Stimulated activated CD8-positive, alpha-beta memory T cell treated with anti-CD3 and anti-CD28 coated beads, Interleukin-4, amount 100 ng/mL, for 24 hours (primary cell): ENCODE measurements at places on chromosomes 4 and X.

GRCh38 chr4:182862141-182862875 lies 54.9 kb downstream of the DCTD start:
- no peak for DNase-seq

DNA sequence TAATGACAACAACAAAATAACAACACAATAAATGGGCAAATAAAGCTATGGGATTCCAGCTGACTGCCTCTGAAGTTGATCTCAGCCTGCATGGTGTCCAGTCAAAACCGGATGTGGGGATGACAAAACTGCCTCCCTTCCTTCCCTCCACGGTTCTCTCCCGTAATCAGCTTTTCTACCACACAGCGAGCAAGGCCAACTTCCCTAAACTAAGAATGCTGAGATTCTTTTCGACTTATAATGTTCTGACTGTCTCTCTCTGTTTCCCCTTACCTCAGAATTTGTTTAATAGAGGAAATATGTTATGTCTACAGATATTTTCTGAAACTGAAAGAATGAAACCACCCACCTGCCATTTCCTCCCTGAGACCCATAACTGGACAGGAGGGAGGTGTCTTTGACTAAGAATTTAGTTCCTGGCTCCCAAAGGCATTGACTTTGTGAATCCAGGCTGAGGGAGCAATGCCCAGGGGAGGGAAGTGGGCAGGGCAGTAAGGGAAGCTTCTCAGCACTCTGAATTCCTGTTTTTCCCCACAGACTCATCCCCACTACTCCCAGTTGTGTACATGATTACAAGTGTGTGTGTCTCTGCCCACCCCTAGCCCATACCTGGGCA lies 1.0 kb upstream of the TLR1 start:
- no peak for DNase-seq

GRCh38 chr4:69239092-69239491 lies 24.5 kb upstream of the UGT2B11 start:
- DNase-seq: no peak

GRCh38 chrX:15894724-15895123 lies 40.1 kb upstream of the AP1S2 start:
- DNase-seq: no peak

- DNase-seq: no peak
Measured at GRCh38 chr4:155742310-155743015, 16.4 kb upstream of the GUCY1B1 start.

DNA sequence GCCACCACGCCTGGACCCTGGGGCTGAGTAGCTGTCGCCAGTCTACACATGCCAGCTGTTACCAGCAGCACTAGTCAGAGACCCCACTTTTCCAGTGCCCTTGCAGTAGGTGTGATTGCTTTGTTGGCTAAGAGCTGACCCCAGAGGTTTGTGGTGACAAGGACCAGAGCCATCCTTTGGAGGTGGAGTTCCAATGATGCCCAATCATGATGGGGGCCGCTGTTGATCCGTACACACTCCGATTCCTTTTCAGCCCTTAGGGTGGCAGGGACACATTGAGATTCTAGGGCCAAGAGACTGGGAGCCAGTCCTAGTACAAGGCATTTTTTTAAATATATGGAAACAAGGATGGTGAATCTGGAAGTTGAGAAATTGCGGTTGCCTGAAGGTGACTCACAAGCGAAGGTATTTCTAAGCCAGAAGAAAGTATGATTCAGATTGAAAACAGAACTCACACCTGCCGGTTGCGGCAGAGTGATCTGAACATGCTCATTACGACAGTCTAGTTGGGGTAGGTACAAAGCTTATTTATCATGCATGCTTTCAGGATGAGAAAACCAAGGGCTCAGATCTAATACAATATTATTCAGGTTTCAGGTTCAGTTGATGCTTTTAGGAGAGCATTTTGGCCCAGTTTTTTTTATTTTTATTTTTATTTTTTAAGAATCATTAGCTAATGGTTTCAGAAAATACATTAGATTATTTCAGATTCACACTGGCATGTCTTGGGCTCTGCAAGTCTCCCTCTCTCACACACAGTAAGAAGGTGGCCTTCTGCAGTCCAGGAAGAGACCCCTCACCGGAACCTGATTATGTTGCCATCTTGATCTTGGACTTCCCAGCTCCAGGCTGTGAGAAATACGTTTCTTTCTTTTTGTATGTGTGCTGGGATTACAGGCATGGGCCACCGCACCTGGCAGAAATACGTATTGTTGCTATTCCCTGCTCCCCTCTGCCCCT lies 43.4 kb downstream of the SHROOM2 start:
- no peak for DNase-seq
